ENCODE measurements at places on chromosomes 13 and 19.

DNA sequence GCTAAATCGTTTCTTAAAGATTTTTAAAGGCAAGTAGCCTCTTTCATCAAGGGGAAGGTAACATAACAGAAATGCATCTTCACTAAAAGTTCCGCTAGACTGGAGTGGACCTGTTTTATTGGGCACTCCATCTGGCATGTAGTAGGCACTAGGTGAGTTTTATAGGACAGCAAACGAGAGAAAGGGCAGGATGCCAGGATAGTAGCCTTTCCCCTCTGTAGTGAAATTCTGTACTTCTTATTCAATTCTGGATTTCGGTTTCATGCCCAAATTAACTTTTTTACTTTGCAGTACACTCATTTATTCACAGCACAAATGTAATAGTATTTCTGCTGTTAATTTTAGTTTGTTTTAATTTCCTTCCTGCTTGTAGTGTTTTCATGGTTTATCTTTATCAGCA lies 45.2 kb downstream of the GPR180 start:
- DNase-seq = no peak

DNA sequence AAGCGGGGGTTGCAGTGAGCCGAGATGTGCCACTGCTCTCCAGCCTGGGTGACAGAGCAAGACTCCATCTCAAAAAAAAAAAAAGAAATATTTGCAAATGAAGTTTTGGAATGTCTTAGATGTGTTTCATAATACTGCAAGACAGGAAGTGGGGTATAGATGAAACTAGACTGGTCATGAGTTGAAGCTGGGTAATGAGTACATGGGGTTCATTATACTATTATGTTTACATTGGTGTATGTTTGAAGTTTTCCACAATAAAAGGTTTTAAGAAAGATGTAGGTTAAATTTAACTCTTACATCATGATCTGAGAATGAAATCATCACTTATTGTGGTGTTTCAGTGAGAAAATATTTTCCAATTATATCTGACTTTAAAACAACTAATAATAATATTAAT lies 19.0 kb downstream of the FNDC3A start:
- no peak for DNase-seq

- DNase-seq = no peak
Observed at GRCh38 chr13:48232420-48233045, 473 bp upstream of the ITM2B start.

DNA sequence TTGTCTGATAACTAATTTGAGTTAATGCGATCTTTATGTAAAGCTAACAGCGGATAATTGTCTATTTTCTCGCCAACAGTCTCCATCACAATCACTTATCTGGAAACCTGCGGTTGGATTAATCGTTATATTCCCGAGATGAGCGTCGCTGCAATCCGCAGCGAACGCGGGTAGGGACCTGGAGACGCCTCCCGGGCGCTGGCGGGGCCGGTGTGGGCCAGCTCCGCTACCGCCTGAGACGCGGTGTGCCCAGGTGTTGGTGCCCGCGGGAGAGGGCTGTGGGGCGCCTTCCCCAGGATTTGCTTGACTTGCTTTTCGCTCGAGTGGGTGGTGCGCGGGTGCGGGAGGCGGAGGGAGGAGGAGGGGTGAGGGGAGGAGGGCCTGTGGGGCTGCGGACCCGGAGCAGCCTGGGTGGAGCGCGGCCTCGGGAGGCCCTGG lies 38.3 kb downstream of the SOX1 start:
- DNase-seq = no peak

DNA sequence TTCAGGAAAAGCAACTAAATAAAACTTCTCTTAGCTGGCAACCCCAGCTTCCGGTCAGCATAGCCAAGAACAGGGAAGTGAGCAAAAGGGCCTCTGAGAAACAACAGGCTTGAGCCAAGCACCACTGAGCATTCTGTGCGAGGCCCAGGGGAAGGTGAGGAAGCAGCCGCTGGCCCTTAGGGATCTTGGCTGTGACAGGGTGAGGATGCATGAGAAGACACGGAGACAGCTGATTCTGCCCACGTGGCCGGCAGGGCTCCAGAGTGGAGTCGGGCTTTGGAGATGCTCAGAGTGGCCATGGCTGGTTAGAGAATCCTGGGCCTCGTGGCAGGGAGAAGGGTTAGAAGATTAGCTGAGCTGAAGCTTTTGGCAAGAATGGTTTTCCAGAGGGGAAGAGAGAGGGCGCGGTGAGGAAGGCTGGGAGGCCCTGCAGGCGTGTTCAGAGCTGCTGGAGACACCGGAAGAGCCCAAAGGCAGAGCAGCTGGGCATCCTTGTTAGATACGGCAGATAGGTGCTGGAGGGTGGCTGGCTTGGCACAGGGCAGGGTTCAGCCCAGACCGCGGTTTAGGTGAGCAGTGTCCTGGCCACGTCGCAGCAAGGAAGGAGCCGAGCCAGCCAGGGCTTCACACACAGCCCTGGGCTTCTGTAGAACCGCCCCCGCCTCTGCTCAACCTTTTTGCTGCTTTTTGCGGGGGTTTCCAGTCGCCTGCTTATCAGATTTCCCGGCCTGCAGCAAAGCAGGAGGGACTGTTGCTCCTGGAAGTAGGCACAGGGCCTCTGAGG lies 17.3 kb downstream of the UPF1 start:
- peak; percentile 91 for DNase-seq

GRCh38 chr13:91459485-91459884 lies 61.1 kb downstream of the GPC5 start:
- no peak for DNase-seq

DNA sequence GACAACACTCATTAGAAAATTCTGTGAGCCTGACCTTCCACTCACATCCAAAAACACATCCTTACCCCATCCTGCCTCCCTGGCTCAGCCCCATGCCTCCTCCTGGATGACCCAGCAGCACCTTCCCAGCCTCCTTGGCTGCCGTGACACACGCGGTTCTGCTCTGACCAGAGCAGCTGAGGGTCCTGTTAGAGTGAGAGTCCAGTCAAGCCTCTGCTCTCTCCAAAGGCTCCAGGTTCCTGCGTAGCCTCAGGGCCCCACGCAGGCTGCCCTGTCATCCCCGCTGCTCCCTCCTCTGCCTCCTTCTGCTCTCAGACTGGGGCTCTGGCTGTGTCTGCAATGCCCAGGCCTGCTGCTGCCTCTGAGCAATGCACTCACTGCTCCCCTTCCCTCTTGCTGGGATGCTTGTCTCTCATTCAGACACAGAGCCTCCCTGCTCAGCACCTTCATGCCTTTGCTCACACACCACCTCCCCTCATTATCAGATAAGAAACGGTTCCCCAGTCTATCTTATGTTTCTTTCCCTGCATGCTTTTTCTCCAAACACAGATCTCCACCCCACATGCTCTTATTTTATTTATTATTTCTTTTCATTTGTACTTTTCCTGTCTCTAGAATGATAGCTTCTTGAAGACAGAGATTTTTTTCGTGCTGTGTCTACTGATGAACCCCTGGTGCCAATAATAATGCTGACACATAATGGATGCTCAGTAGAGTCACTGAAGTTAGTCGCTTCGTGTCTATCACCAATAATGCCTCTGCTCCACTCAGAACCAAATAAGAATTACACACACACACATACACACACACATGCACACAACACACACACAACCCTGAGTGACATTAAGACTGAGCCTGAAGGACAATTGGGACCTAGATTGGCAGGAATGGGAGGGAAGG lies 10.2 kb upstream of the SIGLEC6 start:
- DNase-seq = no peak

- no peak for DNase-seq
Observed at GRCh38 chr19:50458396-50459066, 17.8 kb upstream of the EMC10 start.

DNA sequence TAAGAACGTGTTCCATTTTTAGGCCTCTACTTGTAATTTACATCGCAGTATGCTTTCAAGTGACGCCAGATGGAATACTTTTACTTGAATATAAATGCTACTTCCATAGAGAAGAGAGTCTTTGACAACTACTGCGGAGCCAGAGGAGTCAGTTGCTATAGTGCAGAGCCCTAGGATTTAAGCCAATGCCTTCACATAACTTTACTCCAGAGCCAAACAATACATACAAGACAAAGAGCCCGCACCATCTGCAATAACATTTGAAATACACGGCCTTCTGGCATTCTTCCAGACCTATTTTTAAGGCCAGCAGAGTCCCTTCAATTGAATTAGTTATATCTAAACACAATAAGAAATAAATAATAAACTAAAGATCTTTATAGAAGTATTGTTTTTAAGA lies 59.4 kb downstream of the XPO4 start:
- DNase-seq = no peak

DNA sequence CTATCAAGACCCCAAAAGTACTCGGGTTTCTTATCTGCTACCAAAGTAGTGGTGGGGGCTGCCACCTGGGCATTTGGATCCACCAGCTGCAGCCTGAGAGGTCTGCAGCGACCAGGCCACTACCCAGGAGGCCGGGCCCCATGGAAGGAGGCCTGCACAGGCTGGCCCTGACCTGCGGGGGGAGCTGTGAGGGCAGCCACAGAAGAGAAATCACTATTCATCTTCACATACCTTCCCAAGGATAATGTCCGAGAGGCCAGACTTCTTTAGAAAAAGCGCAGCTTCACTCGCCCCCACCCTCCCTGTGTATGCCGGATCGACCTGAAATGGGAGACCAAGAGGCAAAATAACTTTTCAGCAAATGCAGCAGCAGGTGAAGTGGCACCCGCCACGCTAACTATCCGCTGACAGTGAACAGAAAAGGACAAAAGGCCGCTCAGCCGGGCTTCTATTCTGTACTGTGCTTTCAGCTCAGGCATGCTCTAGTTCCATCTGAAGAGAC lies 30.1 kb downstream of the EPS15L1 start:
- no peak for DNase-seq

DNA sequence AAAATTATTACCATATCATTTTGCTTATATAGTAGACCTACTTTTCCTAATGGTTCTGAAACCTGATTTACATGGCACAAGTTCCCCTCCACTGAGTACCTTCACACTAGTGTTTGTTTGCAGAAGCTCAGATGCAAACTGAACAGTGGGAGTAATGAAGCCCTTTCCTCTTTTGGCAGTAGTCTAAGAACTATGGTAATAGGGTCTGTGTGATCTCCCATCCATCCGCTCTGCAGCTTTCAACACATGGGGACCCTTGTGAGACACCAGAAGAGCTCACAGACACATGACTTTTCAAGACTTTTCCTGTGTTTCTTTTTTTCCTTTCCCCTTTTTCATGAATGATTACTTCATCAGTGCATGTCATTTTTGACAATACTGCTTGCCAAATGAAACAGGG lies 336.0 kb downstream of the ATP8A2 start:
- DNase-seq = no peak

DNA sequence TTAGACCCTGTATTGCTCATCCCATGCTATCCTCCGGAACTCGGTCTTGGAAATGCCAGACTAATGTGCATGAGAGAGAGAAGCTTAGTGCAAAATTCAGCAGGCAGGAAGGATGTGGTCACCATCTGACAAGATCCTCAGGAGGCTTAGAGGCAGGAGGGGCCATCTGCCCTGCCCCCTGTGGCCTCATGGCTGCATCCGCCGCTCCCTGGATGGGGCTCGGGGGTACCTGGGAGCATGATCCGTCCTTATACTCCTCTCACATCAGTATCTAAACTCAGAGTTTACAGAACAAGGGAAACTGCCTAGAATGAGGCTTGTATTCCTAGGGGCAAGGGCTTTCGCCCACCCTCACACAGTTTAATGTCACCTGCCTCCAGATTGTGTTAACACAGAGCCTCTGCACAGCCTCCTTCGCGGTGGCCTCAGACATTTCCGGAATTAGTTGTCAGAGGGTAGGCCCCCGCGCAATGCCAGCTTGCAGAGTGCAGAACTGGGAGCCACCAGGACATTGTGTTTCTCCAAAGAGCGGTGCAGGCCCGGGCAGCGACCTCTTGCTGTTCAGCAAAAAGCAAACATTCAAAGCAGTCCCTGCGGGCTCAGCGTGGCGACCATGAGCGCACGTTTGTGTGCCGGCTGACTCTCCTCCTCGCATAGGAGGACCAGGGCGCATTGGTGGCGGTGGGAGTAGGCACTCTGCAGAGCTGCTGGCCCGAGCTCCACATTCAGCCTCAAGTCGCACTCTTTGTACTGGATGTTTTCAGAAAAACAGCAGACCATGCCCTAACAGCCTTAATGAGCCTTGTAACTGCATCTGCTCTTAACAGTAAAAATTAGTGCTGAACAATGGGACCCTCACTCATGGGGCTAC lies 39.1 kb downstream of the GPR12 start:
- no peak for DNase-seq

GRCh38 chr13:109182777-109183465 lies 553.5 kb downstream of the MYO16 start:
- DNase-seq = no peak

GRCh38 chr19:4811328-4812131 lies 20.0 kb downstream of the TICAM1 start:
- DNase-seq = peak; percentile 90

DNA sequence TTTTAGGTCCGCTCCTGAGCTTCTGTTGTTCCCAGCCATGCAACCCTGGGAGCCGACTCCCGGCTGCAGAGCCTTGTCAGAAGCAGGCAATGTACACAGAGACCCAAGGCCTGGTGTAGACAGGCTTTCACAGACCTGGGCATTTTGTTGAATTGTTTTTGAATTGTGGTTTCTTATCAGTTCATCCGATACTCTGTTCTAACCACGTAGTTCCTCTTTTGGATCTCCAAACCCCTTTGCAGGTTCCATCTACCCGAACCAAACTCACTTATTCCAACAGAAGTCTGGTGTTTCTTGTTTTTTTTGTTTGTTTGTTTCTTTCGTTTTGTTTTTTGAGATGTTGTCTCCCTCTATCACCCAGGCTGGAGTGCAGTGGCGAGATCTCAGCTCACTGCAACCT lies 6.3 kb upstream of the NLRP2 start:
- DNase-seq = no peak

DNA sequence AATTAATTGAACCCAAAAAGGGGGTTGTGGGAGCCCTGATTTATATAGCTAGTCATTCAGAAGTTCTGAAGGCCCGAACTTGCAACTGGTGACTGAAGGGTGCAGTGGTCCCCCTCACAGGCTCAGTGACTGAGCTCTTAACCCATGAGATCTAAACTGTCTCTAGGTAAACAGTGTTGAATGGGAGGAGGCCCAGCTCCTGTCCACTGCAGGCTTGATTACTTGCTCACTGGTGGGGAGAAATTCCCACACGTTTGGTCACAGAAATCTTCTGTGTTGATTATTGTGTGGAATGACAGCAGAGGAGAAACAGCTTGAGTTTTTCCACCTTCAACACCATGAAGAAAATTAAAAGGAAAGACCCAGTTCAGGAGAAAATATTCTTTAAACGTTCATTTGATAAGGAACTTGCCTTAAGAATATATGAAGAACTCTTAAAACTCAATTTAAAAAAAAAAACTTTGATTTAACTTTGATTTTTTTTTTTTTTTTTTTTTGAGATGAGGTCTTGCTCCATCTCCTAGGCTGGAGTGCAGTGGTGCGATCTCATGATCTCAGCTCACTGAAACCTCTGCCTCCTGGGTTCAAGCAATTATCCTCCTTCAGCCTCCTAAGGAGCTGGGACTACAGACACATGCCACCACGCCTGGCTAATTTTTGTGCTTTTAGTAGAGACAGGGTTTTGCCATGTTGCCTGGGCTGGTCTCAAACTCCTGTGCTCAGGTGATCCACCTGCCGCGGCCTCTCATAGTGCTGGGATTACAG lies 249.3 kb downstream of the UQCRFS1 start:
- no peak for DNase-seq

GRCh38 chr13:51556740-51557139 lies 27.5 kb upstream of the WDFY2 start:
- DNase-seq = no peak

Data from ascending aorta (tissue), 2 donors.